ENCODE measurements at places on chromosomes 7 and 10.

- DNase-seq, result no peak
Observed at GRCh38 chr10:44946205-44946604, 13.4 kb upstream of the RASSF4 start.

GRCh38 chr10:31803606-31804351, 124.9 kb downstream of the ARHGAP12 start:
- no peak for DNase-seq

- DNase-seq, result no peak
Observed at GRCh38 chr7:111517549-111517951, 44.7 kb downstream of the IMMP2L start.

GRCh38 chr7:79287981-79288380, 165.5 kb downstream of the MAGI2 start:
- DNase-seq, result no peak

GRCh38 chr7:100675581-100676350, 2.2 kb downstream of the GNB2 start:
- DNase-seq, result peak; percentile 82

DNA sequence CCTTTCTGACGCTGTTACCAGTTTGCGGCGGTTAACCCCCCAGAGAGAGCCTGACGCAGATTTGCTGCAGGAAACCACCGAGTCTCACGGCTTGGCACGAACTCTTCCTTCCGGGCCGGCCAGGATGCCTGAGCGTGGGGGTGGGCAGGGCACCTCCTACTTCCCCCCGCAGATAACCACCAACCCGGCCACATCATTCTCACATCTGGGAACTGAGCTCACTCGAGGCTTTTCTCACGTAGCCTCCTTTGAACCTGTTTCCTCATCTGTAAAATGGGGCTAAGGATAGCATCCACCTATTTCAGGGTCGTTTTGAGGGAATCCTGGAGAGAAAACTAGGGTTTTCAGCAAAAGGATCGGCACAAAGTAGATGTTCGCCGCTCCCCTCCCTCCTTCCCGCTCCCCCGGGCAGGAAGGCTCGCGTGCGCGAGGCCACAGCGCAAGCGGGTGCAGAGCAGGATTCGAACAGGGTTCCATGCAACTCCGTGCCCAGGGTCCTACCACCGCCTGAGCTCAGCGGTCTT, 23.6 kb downstream of the DDIT4 start:
- DNase-seq, result peak; percentile 93

GRCh38 chr7:91946549-91946948, 5.9 kb downstream of the AKAP9 start:
- no peak for DNase-seq

GRCh38 chr7:27930910-27931476, 191.0 kb downstream of the TAX1BP1 start:
- no peak for DNase-seq

DNA sequence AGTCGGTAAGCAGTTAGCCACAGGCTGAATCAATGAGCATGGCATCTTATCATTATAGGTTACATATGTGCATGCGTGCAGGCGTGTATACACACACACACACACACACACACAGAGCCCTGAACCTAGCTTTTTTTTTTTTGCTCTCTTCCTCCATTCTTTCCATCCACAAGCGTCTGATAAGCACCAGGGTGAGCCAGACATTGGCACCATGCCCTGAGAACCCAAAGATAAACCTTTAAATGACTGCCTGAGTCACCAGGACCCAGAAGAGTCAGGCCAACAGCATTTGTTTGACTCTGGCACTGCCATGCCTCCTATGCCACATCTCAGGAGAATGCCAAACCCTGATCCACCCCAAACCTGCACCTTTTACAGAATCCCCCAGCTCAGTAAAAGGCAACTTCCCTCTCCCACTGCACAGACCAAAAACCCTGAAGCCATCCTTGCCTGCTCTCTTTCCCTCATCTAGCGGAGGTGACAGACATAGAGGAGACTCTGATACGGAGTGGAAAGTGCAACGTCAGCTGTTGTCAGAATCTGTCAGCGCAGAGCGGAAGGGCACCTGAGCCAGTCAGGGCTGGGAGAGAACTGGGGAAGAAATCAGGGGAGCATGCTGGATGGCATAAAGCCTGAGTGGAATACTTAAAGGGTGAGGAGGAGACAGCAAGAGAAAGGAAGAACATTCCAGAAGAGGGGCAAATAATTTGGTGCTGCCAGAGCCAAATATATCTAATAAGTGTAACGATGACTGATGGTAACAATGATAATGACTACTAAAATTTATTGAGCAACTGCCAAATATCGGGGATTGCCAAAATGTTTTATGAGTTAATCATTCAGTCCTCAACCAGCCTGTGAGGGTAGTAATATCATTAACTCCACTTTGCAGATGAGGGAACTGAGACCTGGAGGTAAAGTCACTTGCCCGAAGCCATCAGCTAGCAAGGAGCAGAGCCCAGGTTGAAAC, 3.2 kb downstream of the PARP12 start:
- peak; percentile 67 for DNase-seq

- peak; percentile 8 for DNase-seq
Observed at GRCh38 chr7:1845536-1846311, 175.6 kb downstream of the ELFN1 start.

- no peak for DNase-seq
Observed at GRCh38 chr7:127893547-127893946, 137.7 kb downstream of the LRRC4 start.

DNA sequence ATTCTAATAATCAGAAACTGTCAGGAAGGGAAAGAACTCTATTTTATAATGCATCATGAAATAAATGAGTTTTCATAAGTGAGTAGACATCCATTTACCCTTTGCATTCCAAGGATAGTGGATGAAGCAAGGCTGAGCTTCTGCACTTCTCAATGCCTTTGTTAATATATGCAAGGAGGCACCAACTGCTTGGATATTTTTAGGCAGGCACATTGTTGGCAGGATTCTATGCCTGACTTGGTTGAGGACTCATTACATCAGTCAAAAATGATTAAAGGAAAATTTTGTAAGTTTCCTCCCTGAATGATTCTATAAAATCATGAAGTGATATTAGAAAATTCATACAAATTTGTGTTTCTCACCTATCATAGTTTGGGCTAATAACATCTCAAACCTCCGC, 612.2 kb upstream of the POM121L12 start:
- DNase-seq, result no peak

DNA sequence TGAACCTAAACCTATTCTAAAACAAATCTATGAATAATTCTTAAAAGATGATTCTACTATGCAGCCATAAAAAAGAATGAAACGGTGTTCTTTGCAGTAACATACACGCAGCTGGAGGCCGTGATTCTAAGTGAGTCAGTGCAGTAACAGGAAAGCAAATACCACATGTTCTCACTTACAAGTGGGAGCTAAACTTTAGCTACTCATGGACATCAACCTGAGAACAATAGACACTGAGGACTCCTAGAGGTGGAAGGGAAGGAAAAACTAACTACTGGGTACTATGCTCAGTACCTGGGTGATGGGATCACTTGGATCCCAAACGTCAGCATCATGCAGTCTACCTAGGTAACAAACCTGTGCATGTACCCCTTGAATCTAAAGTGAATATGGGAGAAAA, 575.0 kb upstream of the MGMT start:
- DNase-seq, result no peak

DNA sequence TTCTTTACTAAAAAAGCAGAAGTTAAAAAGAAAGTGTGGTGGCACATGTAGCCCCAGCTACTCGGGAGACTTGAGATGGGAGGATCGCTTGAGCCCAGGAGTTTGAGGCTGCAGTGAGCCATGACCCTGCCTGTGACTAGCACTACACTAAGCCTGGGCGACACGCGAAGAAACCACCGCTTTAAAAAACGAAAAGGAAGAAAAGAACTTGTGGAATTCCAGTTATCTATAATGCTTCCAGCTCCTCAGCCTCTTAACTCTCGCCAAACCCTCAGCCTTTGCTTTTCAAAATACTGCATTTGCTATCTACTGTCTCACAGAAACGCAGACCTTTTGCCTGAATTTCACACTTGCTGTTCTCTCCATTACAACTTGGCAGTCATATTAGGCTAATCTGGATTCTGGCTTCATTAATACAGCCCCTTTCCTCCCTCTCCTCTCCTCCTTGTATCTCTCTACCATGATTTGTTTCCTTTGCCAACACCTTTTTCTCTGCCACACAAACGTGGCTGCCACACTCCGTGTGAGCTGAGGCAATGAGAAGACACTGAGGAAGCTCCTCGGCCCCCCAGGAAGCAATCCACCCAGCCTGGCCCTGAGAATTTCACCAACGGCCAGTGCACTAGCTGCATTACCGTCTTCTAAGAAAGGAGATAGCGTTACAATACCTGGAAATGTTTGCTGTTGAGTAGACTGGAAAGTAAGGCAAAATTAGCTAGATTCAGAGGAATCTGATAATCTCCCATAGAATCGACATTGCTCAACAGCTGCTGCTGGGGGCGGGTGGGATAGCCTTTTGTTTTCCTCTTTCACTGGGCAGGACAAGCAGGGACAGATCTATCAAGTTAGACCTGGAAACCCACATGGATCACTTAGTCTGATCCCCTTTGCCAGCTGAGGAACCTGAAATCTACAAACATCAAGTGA, 37.2 kb downstream of the CALML5 start:
- no peak for DNase-seq

GRCh38 chr7:43767311-43767710, 8.8 kb downstream of the BLVRA start:
- no peak for DNase-seq

GRCh38 chr7:105496521-105496920, 25.6 kb downstream of the PUS7 start:
- no peak for DNase-seq

- DNase-seq, result no peak
Observed at GRCh38 chr10:1217661-1218060, 161.5 kb downstream of the WDR37 start.

DNA sequence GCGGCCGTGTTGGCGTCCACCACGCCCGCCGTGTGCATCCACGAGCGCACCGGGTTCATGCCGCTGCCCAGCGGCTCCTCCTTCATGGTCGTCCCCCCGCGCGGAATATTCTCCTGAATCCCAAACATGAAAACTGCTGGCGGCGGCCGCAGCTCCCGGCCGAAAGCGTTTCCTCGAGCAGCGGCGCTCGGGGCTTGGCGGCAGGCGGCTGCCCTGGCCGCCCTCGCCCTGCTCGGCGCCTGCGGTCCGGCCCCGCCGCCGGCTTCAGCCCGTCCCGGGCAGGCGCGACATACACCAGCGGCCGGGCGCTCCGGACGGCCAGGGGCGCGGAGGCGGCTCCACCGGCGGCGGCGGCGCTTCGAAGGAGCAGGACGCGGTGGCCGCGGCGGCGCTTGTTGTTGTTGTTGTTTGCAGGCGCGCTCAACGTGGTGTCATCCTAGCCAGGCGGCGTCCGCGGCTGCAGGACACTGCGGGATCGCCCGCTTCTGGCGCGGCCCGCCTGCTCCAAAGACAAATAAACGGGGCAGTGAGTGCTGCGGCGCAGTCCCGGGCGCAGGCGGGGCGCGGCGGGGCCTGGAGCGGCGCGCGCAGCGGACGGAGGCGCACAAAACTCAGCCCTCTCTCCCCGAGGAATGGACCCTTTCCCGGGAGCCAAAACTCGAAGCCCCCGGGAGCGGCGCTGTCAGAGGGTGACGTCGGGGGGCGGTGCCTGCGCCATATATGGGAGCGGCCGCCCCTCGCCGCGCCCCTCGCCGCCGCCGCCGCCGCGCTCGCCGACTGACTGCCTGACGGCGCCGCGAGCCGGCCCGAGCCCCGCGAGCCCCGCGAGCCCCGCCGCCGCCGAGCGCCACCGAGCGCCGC, at the start of gene EBF3:
TSS of gene EBF3 (minus strand) at position 634 of the 861 bp plus-strand sequence. CDS start at position 128, 506 bp downstream.
- DNase-seq, result peak; percentile 42

DNA sequence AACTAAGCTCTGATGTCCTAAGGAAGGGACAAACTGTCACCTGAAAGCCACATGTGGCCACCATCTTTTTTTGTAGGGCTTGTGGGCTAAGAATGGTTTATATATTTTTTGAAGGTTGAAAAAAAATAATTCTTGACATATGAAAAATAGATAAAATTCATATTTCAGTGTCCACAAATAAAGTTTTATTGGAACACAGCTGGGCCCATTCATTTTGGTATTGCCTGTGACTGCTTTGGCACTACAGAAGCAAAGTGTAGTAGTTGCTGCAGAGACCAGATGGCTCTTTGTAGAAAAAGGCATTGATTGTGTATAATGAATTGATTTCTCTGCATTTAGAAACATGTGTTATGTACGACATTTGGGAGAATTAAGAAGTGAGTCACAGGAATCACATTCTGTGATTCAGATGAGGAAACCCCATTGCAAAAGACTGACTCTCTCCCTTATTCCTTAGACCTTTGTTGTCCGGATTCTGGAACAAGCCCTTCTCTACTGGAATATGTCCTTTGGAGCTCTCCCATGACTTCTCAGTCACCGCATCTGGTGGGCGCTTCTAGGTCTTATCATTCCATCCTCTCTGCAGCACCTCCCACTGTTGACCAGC, 438.7 kb downstream of the LRMDA start:
- no peak for DNase-seq

DNA sequence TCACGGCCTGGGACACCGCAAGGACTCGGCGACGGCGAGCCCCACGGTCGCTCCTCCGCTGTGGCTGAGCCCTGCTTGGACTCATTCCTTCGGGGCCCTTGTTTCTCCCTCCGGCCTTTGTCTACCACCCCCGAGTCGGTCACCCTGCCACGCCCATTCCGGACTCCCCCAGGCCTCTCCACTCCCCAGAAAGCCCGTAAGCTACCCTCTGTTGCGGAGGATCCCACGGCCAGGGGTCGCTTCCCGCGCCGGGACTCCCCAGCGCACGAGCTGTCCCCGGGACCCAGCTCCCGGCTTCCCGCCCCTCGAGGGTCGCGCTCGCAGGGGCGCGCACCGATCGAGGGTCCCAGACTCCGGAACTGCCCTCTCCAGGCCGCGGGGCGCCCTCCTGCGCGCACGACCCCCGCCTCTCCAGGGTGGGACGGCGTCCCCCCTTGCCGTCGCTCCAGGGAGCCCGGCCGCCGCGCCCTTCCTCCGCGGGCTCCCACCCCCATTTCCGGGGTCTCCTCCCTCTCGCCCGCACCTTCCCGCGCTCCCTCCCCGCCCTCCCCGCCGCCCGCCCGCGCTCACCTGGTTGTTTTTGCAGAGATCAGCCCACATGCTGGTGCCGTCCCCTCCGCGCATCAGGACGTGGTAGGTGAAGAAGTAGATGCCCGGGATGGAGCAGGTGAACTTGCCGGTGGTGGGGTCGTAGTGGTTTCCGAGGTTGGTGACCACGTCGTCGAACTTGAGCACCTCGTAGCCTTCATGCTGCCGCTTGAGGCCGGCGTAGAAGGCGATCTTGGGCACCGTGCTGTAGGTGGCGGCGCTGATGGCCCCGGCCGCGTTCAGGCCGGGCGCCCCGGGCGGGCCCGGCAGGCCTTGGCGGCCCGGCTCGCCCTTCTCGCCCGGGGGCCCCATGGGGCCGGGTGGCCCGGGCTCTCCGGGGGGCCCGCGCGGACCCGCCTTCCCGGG, 1.5 kb downstream of the C1QL3 start:
- DNase-seq, result no peak

DNA sequence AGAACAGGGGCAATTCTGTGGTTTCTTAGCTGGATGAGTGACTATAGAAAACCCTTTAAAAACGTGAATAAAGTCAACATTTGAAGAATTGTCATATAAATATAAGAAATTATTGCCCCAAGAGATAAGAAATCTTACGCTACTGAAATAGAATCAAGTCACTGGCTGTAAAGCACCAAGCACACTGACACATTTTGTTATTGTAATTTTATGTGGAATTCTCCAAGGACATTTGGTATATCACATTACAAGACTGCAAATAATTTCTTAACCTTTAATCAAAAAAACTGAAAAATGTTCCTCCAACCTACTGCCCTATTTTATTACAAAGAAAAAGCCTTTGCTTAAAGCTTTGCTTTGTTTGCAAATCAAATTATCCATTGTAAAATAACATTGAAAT, 383.3 kb downstream of the IPMK start:
- DNase-seq, result no peak

GRCh38 chr10:84296091-84296981, 32.1 kb upstream of the CCSER2 start:
- DNase-seq, result no peak

- no peak for DNase-seq
Observed at GRCh38 chr7:66529883-66530610, 98.6 kb upstream of the KCTD7 start.

Measured in activated CD8-positive, alpha-beta memory T cell treated with anti-CD3 and anti-CD28 coated beads, Interleukin-2, amount 50 U/mL, for 4 hours (primary cell).